ENCODE measurements at places on chromosomes 5 and 9.

DNA sequence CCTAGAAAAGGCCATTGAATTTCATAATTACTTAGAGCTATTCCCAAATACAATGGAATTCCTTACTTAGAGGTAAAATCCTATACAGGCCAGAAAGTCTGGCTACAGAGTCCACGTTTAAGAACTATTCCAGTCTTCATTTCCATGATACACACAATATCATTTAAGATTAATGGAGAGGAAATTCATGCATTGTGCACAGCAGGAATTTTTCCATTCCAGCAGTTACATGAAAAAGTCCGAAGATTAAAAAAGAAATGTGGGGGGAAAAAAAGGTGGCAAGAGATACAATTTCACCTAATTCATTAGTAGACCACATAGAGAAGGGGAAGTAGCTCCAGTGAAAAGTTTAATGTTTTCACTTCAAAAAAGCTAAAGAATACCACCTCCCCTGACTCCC, 63.1 kb downstream of the CHD1 start:
- DNase-seq: no peak

GRCh38 chr5:109697339-109697738, 7.6 kb downstream of the MAN2A1 start:
- no peak for DNase-seq

- DNase-seq: peak; percentile 2
Observed at GRCh38 chr5:10789726-10790125, 28.7 kb upstream of the DAP start.

DNA sequence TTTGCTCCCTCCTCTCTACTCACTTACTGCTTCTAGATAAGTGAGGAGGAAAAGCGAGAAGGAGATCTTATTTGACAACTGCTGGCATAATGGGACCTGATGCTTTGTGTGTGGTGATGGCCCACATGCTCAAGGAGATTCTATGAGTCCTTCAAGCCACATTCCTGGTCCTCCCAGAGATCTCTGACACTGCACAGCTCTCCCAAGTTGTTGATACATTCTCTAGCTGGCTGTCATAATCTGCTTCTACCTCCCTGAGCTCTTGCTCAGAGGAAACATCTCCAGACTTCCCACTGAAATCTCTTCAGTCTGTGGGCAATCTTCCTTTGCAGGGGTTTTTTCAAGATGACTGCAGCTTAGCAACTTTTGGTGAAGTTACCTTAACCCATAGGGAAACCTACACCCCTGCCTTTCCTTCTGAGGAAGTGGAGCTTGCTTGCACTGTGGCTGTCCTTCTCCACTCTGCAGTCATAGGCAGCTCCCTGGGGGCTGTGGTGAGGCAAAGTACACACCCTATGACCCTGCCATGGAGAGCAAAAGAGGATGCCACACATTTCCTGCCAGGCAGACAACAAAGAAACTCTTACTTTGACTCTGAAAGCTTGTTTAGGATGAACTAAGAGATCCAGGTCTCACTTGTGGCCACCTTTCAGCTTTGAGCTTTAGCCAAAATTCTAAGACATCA, 163.8 kb downstream of the TMEM38B start:
- DNase-seq: no peak

- peak; percentile 49 for DNase-seq
Observed at GRCh38 chr9:94298949-94299599, 29.4 kb downstream of the NUTM2F start.

GRCh38 chr5:5649641-5650040, 227.2 kb downstream of the ICE1 start:
- no peak for DNase-seq

GRCh38 chr5:65961633-65962032, 35.3 kb downstream of the ERBIN start:
- peak; percentile 52 for DNase-seq

GRCh38 chr5:55903121-55903701, 52.1 kb downstream of the IL31RA start:
- DNase-seq: peak; percentile 23

DNA sequence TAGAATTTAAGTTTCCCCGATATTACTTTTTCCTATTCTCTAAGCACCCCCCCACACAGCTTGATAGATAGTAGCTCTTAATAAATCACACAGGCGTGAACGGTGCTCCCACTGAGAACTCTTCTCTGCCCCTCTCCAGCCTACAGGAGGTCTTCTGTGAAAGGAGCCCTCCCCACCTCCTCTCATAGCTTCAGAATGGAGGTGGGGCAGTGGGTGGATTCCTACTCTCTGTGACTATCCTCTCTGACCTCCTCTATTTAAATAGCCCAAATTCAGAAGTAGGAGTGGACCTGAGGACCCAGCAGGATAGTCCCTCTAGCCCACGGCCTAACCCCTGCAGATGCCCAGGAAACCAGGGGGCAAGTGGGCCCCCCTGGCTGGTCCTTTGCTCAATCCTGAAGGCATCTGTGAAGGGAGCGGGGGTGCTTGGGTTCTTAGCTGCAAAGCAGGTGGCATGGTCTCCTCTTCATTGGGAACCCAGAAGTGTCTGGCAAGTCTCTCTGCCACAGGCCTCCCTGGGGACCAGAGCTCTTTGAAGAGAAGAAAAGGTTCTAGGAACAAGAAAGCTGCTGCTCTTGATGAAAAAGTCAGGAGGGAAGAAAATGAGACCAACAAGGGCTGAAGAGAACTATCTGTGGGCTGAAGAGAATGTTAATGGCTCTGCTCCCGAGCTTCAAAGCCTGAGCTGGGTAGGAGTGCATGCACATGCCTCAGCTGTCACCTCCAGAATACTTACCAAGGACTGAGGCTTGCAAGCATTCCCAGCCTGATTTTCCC, 21.1 kb upstream of the HSPA9 start:
- DNase-seq: no peak

GRCh38 chr5:132489871-132490483, 596 bp downstream of the IRF1 start:
- DNase-seq: peak; percentile 47

- DNase-seq: no peak
Observed at GRCh38 chr9:116297346-116297745, 143.8 kb downstream of the PAPPA start.

GRCh38 chr9:132169672-132170392, 8.0 kb downstream of the NTNG2 start:
- DNase-seq: peak; percentile 62

DNA sequence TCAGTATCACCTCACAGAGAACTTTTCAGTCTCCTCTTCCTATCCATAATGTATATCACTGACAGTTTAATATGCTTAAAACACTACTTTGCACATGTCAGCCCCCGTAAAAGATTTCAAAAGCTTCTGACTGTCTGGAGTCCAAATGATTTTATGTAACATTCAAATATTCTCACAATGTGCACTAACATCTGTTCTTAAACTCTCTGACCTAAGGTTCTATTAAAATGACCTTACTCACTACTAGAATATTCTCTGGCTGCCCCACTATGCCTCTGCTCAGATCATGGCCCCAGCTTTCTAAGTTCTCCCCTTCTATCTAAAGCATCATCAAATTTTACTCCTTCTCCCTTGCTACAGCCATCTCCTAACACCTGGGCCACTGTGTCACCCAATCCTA, 52.5 kb downstream of the AP3B1 start:
- DNase-seq: no peak

DNA sequence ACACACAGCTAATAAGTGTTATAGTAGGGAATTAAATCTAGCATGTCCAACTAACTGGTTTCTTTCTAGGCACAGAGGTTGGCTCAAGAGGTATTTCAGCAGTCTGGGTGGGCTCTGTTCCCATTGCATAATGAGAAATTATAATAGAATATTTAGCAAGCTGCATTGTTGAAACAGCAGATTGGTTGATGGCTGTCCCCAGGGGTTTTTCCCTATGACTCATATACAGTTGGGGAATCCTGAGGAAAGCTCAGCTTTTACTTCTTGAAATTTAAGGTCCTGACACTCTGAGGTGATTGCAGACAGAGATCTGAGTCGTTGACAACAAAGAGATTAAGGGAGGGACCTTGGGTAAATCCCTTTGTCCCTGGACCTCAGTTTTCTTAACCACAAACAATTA, 38.3 kb upstream of the TNFSF8 start:
- DNase-seq: peak; percentile 75

- no peak for DNase-seq
Observed at GRCh38 chr5:38329132-38329715, 70.9 kb downstream of the EGFLAM start.

- peak; percentile 35 for DNase-seq
Observed at GRCh38 chr9:87516222-87516925, 18.7 kb downstream of the DAPK1 start.

- DNase-seq: no peak
Observed at GRCh38 chr5:175700991-175701390, 43.1 kb downstream of the HRH2 start.

GRCh38 chr5:43066799-43067741, 27.0 kb upstream of the ANXA2R start:
- DNase-seq: peak; percentile 95

GRCh38 chr9:69034071-69034470, 1.5 kb upstream of the FXN start:
- no peak for DNase-seq

GRCh38 chr5:87787625-87788256, 375.0 kb upstream of the CCNH start:
- no peak for DNase-seq

DNA sequence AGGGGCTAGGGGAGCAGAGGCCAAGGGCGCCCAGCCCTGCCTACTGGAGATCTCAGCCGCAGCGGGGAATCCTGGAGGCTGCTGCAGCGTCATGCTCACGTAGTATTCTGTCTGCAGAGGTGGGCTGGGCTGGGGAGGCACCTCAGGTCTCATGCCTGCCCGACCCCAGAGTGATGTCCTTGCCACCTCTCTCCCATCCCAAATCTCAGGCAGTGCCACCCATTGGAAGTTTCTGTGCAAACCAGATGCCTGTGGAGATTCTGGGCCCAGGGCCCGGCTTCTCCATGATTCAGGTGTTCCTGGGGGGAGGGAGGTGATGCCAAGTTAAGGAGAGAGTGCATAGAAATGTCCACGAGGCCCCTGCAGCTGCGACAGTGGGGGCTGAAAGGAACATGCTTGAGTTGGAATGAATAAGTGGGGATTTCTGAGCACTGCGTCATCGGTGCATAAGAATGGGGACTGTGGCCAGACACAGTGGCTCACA, 72.0 kb downstream of the ANKRD33B start:
- no peak for DNase-seq

DNA sequence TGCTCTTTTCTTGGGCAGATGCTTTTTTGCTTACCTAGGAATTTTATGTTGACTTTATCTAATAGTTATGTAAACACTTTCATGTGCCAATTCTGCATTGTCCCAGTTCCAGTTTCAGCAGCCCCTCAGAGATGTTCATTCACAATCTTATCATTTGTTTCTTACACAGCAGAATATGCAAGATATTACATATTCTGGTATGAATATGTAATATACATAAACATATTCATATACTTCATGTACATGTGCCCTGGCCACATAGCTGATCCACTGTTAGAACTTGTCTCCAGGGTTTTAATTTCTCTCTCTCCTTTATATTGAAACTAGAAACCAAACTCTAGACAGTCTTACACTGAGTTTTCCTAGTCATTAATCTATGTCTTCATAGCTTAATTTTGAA, 90.2 kb upstream of the PARP8 start:
- no peak for DNase-seq

GRCh38 chr9:97491216-97491999, 10.1 kb upstream of the TMOD1 start:
- DNase-seq: no peak

DNA sequence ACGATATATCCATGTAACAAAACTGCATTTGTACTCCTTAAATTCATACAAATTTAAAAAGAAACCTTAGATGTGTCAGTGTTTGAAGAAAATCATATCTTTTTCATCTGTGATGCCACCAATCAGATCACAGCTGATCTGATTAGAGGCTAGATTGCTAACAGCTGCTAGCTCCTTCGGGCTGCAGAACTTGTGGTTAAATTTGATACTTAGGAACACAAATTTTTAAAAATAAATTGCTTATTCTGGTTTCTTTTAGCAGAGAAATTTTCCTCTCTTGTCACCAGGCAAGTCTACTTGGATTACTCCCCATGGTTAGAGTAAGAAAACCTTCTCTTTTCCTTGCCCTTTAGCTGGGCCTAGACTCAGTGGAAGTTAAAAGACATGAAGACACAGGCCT, 94.6 kb upstream of the RANBP6 start:
- no peak for DNase-seq

DNA sequence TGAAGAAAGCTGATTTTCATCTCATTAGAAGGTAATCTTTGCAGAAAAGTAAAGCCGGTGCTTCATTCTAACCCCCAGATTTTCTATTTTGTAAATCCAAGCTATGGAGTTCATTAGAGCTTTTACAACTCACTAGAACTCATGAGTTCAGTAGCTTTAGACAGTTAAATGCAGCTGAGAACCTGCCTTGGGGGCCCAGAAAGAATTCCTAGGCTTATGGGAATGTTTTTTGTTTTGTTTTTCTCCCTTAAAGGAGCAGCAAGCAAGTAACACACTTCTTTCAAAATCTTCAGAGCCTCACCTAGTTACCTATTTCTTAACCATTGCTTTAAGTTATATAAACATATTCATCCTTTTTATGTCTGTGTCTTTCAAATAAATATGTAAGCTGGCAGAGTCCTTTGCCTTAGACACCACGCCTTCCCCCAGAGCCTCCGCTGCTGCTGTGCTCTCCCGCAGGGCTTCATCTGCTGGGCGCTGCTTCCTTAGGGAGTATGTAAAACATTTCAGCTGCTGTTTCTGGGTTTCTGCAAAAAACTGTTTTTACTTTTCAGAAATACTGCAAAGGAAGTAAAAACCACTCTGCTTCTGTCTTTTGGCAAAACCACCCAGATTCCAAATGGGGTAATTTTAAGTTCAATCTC, 132.9 kb downstream of the CDC42SE2 start:
- DNase-seq: no peak

GRCh38 chr5:27778121-27778520, 739.7 kb upstream of the CDH9 start:
- DNase-seq: no peak

- DNase-seq: no peak
Observed at GRCh38 chr9:2378266-2378665, 243.3 kb upstream of the VLDLR start.

- no peak for DNase-seq
Observed at GRCh38 chr5:135129307-135129706, 95.3 kb upstream of the PITX1 start.

DNA sequence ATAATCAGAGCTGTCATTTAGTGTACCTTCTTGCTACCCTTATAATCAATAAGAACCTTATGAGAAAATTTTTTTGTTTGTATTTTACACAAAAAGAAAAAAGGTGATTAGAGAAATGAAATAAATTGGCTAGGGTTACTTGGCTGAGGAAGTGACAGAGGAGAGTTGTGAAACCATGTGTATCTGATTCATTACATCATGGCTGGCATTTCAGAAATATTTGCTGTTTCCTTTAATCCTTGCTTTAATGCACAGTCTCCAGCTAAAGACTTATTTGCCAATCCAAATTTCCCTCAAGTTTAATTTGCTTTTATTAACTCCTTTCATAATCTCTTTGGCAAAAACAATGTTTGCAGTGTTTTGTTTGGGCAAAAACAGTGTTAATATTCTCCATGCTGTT, 543.1 kb downstream of the KIF4B start:
- DNase-seq: no peak

- DNase-seq: no peak
Observed at GRCh38 chr9:128405077-128405779, 15.4 kb upstream of the CERCAM start.

Data from fibroblast of the aortic adventitia (primary cell).